HuH-7 (cell line): ENCODE measurements at places on chromosomes 5 and 9.

- DNase-seq: no peak
Observed at GRCh38 chr9:36948051-36948450, 86.0 kb downstream of the PAX5 start.

DNA sequence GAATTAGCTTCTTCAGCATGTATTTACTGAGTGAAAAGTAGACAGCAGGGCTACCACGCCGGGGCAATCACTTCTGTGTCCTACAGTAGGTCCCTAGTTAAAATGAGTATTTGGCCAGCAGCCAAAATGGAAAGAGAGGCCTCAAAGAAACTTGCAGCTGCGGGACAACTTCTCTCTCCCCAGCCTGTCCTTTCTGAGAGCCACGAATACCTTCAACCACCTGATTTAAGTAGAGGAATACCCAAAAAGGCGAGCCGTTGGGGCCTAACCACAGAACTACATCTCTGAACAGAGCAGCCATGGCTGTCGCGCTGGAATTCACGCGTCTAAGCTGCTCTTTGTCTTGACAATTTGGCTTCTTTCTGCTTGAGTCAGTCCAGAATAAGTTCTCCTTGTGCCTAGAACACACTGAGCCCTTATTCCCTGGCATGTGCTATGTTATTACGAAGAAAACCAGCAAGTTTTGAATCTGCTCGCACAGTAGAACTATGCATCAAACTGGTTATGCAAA is 43.8 kb upstream of the GOLPH3 start:
- no peak for DNase-seq

DNA sequence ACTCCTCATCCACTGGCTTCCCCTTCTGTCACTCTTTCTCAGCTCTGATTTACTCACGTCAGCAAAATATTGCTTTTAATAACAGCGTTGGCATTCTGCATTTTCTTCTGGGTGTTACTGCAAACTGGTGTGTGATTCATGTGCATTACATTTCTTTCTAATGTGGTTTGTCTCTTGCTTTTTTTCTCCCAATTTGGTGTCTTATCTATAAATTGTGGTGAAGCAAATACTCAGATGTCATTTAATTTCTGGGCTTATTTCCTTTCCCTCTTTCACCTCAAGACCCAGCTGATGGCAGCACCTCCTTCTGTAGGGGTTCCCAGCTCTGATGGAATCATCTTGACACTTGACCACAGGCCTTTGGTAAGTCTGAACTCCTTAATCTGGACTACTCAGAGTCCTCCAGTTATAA is 180.7 kb upstream of the ZNF618 start:
- no peak for DNase-seq

DNA sequence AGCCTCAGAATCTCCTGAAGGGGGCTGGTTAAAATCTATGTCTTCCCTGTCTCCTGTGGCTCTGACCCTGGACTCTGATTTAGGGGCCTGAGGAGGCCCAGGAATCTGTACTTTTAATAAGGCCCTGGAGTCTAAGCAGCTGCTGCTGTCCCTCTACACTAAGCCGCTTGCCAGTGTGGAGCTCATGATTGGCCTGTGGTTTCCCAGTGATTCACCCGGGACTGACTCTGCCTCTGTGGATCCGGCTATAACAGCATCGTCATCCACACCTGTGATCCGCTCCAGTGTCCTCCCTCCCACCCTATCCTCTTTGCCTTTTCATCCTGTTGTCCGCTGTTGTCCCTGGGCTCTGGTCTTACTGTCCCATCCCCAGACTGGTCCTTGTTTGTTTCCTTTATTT is 3.7 kb downstream of the SLC31A2 start:
- no peak for DNase-seq

GRCh38 chr5:100823812-100824211 is 79.3 kb downstream of the ST8SIA4 start:
- DNase-seq: no peak

GRCh38 chr9:92406477-92406876 is 2.1 kb upstream of the OGN start:
- DNase-seq: no peak

DNA sequence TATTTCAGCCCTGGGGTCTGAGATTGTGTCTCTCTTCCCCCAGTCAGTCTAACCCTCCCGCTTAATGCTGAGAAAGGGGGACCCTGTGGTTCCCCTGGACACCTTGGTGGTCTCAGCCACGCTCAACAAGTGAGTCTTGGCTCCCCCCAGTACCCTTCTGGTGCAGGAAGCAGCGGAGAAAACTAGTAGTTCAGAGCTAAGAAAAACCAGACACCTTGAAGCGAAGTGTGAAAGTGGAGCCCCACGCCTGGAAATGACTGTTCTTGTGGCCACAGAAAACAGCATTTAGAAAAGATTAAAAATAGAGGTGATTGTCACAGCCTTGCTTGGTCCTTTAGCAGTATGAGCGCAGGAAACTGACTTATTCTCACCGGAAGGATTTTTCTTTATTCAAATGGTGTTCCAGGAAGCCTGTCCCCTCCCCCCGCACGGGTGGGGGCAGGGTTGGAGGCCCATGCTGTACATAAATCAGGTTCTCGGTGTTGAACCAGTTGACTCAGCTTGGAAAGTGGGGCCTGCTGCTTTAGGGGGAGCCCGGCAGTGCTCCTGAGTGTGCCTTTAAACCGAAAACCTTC is 8.1 kb downstream of the ARPC5L start:
- DNase-seq: no peak

DNA sequence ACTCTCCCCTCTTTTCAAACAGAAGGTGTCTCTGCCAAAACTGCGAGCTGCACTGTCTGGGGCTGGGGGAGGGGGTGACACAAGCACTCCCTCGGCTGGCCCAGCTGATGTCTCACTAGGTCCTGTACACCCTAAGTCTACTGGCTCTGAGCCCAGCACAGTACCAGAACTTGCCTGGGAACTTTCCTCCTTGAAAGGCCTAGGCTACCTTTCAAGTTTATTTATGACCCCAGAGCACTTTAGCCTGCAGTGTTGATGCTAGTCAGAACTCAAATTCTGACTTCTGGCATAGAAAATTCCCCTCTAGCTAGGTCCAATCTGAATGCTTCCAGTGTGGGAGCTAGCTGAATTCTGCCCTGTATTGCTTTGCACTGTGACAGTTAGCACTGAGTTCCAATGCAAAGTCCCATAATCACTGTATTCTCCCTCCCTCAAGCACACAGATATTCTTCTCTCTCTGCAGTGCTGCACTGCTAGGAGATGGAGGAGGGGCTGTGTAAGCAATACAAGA is 10.5 kb downstream of the LURAP1L start:
- DNase-seq: no peak

DNA sequence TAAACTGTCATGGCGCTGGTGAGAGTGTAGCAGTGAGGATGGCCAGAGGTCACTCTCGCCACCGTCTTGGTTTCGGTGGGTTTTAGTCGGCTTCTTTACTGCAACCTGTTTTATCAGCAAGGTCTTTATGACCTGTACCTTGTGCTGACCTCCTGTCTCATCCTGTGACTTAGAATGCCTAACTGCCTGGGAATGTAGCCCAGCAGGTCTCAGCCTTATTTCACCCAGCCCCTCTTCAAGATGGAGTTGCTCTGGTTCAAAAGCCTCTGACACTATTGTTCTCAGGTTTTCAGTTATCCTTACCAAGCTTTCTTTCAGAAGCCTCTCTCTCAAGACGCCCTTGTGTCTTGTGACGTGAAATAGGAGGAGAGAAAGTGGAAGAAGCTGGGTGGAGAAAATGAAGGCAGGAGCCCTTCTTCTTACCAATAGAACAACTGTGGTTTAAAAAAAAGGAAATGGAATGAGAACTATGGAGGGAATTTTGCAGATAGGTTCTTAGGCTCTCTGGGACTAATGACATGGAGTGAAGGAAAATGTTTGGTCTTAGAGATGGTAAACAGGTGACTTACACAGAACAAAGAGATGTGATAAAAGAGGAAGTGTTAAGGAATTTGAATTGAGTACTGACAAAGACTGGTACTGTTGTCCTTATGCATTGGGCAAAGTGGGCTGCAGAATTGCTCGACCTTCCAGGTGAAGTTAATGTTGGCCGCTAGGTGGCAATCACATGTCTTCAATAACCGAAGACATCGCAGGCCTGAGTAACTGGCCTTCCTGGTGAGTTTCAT is 133.3 kb upstream of the RAI14 start:
- peak; percentile 71 for DNase-seq

DNA sequence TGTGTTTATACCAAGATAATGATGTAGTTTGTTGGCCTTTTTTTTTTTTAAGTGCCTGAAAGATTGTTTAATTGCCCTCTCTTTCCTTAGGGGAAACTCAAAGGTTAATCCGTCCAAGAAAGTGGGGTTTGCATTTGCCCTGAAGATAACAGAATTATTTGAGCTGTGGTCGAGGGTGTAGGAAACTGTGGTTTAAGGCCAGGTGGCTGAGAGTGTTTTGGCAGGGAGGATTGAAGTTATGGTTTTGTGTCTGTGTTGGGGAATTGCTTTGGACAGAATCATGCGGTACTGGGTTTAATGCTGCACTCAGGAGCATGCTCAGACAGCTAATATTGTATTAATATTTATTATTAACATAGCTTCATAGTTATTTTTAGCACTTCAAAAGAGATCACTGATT is 509.8 kb downstream of the EBF1 start:
- no peak for DNase-seq

DNA sequence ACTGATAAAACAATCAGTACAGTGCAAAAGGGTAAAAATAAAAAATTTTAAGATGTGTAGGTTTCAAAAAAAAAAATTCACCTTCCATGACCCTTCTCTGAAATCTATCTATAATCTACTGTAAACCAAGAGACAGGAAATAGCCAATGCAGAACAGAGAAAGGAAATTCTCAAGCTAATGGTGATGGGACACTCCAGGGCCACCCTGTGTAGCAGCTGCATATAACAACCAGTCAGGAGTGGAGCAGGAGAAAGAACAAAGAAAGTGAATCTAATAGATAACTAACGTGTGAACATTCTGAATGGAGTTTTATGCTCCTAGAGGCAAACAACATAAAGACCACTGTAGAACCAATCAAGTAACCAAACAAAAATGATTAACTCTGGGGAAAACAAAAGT is 16.6 kb downstream of the SPTLC1 start:
- no peak for DNase-seq
